Cerebellum (tissue), 4 donors: ENCODE measurements at places on chromosomes 2 and 18.

GRCh38 chr2:238428866-238429265 is 2.1 kb downstream of the ASB1 start:
- no peak for DNase-seq

DNA sequence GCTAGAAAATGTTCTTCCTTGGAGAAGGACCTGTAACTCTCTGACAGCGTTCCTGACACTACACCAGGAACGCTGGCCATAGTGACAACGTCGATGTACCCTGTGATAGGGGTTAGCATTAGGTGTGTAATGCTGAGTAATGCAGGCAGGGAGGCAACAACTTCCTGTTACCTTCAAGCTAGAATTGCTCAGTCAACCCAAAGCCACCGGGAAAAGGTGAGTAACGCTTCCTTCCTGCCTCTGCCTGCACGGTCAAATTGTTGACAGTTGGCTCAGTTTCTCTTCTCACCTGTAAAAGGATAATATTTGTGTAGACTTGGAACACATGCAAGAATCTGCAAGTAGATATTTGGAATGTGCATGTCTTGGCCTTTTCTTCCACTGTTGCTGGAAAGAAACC is 12.7 kb downstream of the FAM110C start:
- no peak for DNase-seq

DNA sequence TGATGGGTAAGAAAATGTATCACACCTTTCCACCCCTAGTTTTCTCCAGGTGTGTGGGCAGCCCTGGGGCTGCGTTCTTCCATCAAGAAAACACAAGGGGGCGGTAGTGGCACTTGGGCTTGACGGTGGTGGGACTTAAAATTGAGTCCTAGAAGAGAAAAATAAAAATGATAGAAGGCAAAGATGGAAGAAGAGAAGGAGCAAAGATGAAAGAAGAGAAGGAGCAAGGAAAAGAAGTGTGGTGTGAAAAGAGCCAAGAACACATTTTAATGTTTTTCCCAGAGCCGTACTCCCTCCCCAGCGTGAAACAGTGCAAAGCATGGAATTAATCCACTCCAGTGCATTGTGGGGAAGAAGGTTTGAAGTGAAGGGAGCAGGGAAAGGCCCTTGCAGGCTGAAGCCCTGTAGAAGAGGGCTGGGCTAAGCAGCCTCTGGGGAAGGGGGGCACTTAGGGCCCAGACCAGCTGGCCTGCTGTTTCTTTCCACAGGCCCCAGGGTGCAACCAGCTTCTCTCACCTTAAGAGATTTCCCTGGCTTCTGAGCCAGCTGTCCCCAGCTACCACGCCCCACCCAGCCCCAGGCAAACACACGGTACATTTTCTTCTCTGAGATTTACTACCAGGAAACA is 256.8 kb downstream of the RNF152 start:
- no peak for DNase-seq

GRCh38 chr2:127115471-127116199 is 8.7 kb upstream of the BIN1 start:
- DNase-seq: no peak

DNA sequence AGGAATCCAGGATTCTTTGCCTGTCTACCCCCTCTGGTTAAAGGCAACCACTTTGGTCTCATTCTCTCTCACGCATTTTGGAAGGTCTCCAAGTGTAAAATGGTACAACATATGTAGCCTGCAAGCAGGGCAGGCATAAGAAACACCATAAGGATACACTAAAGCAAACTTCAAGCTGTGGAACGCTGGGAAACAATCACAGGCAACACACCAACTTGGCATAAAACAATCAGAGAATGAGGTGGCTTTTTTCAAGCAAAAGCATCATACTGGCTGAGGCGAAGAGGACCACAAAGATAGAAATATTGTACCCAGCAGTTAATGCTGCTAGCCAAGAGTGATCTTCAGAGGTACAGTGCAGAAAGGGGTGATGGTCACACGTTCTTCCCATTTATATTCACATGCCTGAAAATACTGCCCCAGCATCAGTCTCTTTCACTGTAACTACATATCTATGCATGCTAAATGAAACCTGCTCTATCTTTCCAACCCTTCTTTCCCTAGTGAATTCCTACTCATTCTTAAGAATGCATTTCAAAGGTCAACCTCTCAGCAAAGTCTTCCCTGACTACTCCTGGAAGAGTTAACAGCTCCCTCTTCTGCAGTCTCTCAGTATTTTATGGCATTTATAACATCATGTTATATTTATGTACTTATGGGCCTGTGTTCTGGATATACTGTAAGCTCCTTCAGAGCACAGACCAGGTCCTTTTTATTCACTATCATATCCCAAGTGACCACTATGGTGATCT is 71.9 kb upstream of the GALNT5 start:
- DNase-seq: no peak

- DNase-seq: no peak
Observed at GRCh38 chr2:16478434-16479210, 187.0 kb downstream of the CYRIA start.

DNA sequence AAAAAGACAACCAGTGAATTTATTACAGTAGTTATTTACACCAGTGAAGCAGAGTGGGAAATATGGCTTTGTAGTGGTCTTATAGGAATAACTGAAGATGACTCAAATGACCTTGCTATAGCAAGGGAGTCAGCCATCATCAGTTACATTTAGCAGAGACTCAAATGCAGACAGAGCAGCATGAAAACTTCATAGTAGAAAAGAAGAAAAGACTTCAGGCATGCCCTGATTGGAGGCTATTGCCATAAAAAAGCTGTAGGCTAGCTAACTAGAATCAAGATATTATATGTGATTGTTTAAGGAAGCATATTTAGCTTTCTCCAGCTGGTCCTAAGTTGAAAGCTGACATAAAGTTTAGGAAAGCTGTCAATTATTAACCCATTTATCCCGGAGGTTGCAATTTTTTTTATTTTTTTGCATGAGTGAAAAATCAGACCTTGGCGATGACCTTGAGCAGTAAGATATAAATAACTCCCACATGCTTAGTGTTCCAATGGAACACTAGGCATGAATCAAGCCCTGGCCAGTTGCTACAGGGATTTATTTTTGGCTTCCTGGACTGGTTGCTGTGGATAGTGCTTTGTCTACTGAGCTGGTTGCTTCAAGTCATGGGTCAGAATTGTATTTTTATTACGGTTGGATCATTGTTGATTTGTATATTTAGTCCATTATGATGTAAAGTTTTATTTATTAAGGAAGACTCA is 675.6 kb upstream of the VRK2 start:
- DNase-seq: no peak

GRCh38 chr2:217177720-217178119 is 317.9 kb upstream of the TNP1 start:
- no peak for DNase-seq

- DNase-seq: no peak
Observed at GRCh38 chr2:229627728-229628127, 86.6 kb downstream of the DNER start.

GRCh38 chr2:202721621-202722020 is 86.9 kb downstream of the FAM117B start:
- no peak for DNase-seq
